ENCODE measurements at places on chromosomes 2 and 18.

DNA sequence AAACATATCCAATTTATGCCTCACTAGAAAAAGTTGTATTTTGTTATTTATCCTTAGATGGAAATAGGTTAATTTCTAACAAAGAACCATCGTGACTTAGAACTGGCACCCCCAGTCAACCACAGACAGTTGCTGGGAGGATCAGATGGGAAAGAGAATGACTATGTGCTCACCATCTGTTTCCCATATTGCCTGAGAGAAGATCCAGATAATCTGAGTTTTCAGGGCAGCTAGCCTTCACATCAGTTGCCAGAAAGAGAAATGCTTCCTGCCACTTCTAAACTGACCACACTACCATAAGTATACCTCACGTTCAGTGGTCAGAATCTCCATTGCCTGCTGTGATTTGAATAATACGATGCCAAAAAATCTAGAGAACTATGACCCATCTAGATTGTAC lies 28.4 kb upstream of the NEB start:
- DNase-seq: no peak

- DNase-seq: no peak
These were observed 372.9 kb downstream of the ARL6IP6 start for GRCh38 chr2:153091344-153091743.

- no peak for DNase-seq
These were observed 23.8 kb downstream of the STAT1 start for GRCh38 chr2:190990132-190990531.

- DNase-seq: peak; percentile 58
These were observed 76.8 kb downstream of the ALPK2 start for GRCh38 chr18:58552057-58552461.

DNA sequence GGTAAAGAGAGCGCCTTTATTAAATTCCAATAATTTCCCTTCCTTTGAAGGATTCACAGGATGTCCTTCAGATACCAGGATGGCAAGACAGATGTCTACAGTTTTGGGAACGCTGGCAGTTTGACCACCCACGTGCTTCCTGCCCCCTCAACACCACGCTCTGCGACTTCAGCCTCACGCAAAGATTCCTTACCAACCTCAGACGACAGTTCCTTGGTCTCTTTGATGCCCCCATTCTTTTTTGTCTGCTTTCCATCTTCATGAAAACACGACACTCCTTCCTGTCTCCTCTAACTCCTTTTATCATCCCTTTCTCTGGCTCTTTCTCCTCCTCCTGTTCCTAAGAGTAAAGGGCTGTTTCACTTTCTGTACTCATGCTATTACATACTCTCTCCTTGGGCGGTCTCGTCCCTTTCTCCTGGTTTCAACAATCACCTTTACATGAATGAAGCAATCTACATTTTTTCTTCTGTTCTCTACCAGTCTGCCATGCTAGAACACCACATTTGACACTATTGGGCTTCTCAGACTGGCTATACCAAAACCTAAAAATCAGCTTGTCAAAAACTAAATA lies 189.9 kb upstream of the PGAP1 start:
- DNase-seq: no peak

- no peak for DNase-seq
These were observed 193.5 kb upstream of the CHST9 start for GRCh38 chr18:27378431-27379095.

- no peak for DNase-seq
These were observed 784.7 kb upstream of the PIK3C3 start for GRCh38 chr18:41170346-41170745.

DNA sequence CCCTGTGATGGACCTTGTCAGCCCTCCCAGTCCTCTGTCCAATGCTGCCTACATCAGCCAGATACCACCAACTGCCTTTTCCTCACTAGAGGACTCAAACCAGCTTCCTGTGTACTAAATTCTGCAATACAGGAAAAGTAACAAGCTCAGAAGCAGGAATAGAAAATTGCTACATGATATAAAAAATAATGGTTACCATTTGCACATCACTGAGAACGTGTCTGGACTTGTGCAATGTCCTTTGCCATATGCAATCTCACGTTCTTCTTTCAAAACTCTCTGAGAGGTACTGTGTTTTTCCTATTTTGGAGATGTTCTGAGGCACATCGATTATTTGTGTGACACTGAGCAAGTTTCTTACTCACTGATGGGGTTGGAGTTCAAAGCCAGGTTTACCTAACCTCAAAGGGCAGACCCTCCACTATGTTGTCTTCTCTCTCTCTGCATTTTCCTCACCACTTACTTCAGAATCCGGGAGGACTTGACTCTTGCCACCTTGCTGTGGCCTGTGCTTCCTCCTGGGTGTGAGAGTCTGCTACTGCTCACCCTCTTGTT lies 12.1 kb downstream of the UPP2 start:
- no peak for DNase-seq

DNA sequence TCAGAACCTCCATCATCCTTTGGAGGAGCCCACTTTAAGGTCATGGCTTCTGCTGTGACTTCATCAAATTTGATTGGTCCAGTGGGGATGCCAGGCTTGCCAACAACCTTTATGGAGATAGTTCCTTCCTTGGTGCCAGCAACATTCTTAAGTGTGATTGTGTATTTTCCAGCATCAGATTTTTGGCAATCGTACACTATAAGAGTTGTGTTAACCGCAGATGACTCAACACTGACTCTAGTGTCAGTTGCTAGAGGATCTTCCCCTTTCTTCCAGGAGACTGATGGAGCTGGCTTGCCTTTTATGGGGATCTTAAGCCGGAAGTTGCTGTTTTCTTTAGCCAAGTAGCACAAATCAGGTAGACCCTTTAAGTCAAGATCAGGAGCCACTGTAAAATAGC lies 98.7 kb downstream of the PLEKHA3 start:
- DNase-seq: no peak

GRCh38 chr2:71679491-71679890 lies 226.1 kb downstream of the DYSF start:
- DNase-seq: no peak

DNA sequence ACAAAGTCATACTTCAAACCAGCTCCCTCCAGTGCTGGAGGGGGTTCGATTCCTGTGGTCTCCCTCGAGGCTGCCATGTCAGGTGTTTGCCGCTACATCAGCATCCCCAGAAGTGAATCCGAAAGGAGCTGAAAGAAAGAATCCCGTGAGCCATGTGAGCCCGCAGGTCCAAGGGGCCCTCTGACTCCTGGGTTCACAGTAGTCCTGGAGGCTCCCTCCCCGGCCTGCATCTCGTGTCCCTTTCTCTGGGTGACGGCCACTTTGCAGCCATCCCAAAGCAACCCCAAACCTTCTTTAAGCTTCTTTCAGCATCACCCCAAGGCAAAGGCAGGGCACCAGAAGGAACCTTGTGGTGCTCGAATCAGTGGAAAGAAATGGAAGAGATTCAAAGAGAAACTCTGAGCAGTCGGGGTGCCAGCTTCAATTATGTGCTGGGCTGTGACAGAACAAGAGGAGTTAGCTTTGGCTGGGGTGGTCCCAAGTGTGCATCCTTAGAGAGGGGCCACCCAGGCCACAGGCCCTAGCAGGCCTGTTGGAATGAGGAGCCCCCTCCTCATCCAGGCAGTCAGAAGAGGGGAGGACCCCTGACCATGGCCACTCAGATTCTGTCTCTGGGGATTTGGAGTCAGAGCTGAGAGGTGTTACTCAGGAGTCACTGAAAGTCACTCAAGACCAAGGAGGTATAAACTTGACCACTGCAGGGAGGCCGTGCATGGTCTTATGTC lies 59.7 kb downstream of the CIB4 start:
- DNase-seq: no peak

GRCh38 chr2:211812587-211812986 lies 726.0 kb downstream of the ERBB4 start:
- no peak for DNase-seq

GRCh38 chr18:59690996-59691395 lies 6.2 kb downstream of the CCBE1 start:
- DNase-seq: no peak

GRCh38 chr2:208182835-208183234 lies 7.0 kb downstream of the C2orf80 start:
- DNase-seq: no peak

DNA sequence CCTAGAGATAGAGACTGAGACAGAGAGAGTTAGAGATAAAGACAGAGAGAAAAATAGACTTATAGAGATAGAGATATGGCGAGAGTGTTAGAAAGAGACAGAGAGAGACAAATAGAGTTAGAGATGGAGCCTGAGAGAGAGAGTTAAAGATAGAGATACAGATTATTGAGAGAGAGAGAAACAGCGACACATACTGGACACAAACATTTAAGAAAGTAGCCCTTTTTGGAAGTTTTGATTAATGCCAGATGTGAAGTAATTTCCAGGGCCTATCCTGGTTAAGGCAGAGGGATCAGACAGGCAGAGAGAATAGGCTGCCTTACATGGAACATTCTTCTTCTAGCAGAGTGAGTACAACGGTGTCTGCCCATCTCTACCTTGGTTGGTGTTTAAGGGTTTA lies 311.6 kb upstream of the CDH7 start:
- DNase-seq: no peak

DNA sequence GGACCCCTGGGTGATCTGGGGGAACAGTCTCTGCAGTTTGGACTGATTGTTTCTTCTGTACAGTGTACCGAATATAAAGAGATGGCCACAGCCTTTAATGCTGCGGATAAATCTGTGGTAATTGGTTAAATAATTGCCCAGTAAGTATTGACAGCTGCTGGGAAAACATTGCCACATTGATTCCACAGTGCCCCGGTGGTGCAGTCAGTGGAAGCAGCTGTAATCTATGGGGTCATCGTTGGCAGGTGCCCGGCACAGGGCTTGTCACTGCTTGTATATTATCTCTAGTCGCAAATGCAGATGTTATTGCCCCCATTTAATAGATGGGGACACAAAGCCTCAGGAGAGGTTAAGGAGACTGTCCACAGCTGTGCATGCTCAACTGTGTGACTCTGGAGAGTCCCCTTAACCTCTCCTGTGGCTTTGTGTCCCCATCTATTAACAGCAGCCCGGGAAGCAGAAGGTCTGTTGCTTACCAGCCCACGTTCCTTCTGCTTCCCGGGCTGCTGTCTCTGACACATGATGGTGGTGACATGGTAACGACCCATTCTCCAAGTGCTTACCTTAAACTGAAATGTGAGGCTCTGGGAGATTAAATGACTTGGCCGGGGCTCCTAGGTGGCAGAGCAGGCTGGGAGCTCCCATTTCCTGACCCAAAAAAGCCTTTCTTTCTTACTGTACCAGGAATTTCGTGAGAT lies 76.9 kb downstream of the NCK2 start:
- no peak for DNase-seq

- DNase-seq: no peak
These were observed 99.0 kb upstream of the MCFD2 start for GRCh38 chr2:47014564-47015051.

DNA sequence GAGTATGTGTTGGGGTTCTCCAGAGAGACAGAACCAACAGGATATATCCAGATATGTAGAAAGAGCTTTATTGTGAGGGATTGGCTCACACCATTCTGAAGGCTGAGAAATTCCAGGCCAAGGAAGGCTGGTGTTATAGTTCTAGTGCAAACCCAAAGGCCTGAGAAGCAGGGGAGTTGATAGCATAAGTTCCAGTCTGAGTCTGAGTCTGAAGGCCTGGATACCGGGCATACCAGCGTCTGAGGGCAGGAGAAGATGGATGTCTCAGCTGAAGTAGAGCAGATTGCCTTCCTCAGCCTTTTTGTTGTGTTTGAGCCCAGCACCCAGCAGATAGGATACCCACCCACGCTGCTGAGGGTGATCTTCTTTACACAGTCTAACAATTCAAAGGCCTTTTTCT lies 211.7 kb upstream of the RASGRP3 start:
- DNase-seq: no peak

DNA sequence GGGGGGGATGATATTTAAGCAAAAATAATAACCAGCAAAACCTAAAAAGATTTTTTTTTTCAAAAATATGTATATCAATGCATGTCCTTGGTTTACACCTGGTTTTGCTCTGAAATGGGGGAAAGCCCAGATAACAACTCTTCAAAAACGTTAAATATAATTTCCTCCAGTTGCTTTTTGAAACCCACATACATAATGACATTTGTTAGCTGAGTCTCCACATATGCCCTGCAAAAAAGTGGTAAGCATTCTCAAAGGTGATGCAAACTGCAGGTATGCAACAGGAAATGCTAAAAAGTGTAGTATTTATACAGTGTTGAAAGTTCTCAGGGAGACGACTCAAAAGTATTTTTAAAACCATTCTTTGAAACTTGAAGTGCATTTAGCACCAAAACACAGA lies 258.6 kb downstream of the ZEB2 start:
- no peak for DNase-seq

DNA sequence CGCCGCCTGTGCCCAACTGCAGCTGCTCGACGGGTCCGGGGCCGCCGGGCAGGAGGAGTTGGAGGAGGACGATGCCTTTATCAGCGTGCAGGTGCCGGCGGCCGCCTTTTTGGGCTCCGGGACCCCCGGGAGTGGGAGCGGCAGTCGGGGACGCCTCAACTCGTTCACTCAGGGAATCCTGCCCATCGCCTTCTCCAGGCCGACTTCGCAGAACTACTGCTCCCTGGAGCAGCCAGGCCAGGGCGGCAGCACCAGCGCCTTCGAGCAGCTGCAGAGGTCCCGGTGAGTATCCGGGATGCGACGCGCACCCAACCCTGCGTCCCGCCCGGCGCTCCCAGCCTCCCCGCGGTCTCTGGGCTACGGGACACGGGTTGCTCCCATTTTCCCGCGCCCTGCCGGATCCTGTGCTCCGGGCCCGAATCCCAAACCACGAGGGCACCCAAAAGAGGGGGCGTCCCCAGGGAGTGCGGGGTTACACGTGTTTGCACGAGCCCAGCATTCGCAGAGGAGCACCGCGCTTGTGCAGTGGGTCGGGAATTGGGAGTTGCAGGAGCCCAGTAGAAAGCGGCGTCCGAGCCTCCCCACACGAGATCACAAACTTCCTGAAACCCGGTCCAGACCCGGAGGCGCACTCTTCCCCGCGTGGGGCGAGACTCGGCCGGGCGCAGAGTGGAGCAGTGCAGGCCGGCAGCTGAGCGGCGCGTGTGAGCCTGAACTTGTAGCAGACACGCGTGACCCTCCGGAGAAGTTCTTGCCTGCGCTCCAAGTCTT lies 1.2 kb downstream of the CABLES1 start:
- DNase-seq: peak; percentile 61

- no peak for DNase-seq
These were observed 201.6 kb downstream of the HDAC4 start for GRCh38 chr2:239199041-239199768.

DNA sequence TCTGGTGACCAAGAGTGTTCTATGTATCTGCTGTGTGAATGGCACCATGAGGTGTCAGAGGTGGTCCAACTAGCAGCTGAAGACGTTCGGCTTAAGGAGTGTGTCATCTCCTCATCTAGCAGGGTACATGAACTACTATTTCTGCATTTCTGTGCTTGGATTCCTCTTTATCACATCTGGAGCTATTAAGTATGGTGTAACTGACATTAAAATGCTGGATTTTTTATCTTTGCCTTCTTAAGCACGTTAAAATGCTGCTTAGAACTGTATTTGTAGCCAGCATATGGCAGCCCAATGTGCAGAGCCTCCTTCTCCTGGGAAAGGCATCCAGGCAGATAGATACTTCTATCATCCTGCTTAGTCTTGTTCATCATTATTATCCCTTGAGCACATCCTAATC lies 409.3 kb upstream of the MMADHC start:
- DNase-seq: no peak

GRCh38 chr18:55079481-55080355 lies 120.5 kb upstream of the CCDC68 start:
- no peak for DNase-seq
